ENCODE measurements at places on chromosomes 1 and 21.
A peak's percentile ranks its signal among the peaks of the same experiment; 100 is the strongest.

GRCh38 chr1:7281821-7282220 lies 489.3 kb upstream of the VAMP3 start:
- DNase-seq: no peak

- DNase-seq: no peak
These were observed 5.9 kb upstream of the TNFSF4 start for GRCh38 chr1:173212952-173213491.

GRCh38 chr1:3372317-3372716 lies 82.1 kb upstream of the ARHGEF16 start:
- peak; percentile 68 for DNase-seq

DNA sequence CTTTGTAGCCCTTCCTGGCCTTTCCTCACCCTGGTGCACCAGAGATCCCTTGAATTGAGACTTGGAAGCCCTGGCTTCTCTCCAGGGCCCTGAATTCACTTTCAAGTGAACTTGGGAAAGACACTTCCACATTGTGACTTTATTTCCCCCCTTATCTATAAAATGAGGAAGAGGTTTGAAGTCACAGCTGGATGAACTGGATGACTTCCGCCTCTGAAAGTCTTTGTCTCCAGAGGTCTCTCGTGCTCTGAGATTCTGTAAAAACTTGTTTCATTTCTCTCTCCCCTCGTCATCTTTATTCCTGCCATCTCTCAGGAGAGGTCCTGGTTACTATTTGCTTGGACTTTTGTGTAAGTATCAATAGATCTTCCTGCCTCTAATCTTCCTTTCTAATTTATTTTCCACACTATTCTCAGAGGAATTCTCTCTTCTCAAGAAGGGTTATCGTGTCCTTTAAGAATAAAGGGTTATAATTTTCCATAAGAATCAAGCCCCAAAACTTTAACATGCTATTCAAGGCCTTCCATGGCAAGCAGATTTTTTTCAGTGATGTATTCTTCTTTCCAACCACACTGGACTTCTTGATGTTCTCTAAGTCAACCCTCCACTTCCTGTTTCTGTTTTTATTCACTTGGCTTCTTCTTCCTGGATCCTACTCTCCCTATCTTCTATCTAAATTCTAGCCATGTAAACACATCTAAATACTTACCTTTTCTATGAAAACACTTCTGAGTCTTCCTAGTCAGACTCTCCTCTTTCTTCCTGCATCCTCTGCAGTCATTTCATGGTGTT lies 6.5 kb upstream of the RPTN start:
- no peak for DNase-seq

GRCh38 chr1:199678771-199679170 lies 348.7 kb upstream of the NR5A2 start:
- DNase-seq: no peak

- no peak for DNase-seq
These were observed 72.7 kb upstream of the JAK1 start for GRCh38 chr1:65039066-65039465.

DNA sequence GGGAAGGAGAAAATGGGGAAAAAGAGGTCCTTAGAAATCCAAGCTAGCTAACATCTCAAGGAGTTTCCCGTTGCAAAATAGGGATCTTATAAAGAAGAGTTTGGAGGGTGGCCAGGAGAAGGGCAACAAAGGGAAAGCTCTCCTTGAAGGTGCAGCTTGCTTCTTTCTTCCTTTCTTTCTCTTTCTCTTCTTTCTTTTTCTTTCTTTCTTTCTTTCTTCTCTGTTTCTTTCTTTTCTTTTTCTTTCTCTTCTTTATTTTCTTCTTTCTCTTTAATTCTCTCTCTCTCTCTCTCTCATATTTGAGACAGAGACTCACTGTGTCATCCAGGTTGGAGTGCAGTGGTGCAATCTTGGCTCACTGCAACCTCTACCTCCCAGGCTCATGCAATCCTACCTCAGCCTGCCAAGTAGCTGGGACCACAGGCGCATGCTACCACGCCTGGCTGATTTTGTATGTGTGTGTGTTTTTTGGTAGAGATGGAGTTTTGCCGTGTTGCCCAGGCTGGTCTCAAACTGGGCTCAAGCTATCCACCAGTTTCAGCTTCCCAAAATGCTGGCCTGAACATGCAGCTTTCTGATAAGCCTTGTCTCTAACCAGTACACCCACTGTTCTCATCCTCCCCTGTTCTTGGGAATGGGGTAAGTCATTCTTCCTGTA lies 44.4 kb downstream of the RNF11 start:
- no peak for DNase-seq

- DNase-seq: peak; percentile 85
These were observed 332.1 kb downstream of the RRAGC start for GRCh38 chr1:38527373-38527966.

GRCh38 chr1:13523780-13524477 lies 10.1 kb upstream of the LRRC38 start:
- no peak for DNase-seq

DNA sequence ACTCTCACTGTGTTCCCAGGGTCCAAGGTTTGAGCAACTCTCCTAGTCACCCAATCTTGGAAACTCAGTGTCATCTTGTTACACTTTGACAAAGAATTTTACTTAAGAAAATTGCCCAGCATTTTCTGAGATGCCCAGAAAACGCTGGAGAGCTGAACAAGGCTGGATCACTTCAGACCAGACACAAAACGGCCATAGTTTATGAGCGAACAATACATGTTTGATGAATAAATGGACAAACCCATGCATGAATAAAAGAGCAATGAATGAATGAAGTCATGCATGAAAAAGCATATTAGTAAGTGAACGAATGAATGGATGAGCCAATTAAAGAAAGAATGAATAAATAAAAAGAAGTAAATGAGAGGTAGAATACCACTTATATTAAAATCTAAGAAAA lies 103.8 kb downstream of the MATN1 start:
- no peak for DNase-seq

DNA sequence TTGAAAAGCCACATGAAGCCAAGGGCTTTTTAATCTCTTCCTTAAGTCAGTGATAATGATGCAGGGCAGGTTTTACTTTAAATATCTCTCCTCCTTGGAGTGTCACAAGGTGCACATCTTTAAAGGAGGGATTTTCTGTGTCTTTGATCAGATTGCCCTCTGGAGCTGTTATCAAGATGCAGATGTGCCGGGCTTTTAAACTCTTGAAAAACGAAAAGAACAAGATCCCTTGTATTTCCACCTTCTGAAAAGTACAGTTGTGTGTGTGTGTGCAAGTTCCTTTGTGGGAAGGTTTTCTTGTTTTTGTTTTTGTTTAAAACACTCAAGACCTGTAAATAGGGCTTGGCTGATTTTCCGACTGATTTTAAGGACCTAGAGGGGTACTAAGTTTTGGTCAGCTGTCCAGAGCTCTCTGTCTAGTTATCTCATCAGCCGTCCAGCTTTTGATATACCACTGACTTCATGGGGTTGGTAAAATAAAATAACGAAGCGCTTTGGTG lies 1.6 kb downstream of the MARK1 start:
- no peak for DNase-seq

- no peak for DNase-seq
These were observed 51.3 kb downstream of the TEX35 start for GRCh38 chr1:178564086-178564782.

DNA sequence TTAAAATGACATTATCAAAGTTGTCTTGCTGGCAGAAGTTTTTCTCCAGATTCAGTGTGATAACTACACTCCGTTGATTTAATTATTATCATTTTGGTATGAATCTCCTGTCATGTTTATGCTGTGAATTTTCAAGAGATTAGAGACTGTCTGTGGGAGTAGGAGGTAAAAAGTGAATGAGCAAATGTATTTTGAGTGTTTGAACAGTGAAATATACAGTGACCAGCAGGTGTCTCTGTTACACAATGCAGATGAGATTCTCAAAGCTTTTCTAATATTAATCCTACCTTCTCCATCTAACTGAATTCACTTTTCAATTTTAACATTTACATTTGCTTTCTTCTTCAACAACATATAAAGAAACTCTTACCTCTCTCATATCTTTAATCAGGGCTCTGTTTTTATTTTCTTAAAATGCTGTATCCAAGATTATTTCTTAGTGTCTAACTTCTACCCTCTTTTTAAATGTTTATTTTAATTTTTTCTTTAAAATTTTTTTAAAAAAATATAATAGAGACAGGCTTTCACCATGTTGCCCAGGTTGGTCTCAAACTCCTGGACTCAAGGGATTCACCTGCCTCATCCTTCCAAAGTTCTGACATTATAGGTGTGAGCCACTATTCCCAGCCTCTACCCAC lies 20.9 kb upstream of the HSPA13 start:
- peak; percentile 39 for DNase-seq

DNA sequence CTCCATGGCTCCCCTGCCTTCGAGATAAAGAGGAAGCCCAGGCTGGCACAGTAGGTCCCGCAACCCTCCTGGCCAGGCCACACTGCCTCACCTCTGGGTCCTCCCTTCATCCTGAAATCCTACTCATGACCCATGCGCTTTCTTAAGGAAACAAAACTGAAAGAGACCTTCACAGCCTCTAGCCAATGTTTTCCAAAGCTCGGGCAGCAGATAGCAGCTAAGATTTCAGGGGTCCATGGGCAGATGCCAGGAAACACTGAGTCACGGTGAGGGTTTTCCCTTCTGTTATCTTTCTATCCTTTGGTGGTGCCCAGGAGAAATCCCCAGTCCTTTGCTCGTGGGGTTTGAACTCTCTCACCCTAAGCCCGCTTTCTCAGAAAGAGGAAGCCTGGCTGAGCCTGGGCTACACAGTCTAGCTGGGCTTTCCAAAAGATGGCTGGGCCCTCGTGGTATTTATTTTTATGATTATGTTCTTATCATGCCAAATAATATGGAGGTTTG lies 26.6 kb downstream of the TTC39A start:
- DNase-seq: no peak

GRCh38 chr1:44059212-44059611 lies 27.9 kb upstream of the SLC6A9 start:
- DNase-seq: no peak

DNA sequence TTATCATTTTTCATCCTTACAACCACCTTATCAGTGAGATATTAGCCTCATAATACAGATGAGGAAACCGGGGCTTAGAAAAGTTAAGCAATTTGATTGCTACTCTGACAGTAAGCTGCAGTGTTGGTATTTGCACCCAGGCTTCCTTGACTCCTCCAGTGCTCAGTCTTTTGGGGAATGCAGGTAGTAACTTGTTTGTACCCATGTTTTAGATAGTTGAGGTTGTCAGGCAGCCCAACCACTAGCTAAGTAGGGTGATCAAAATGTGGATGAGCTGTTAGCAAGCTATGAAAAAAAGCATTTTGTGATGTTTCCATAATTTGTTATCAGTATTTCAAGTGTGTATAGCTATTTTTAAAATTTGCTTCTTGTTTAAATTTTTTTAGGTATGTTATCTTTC lies 80.8 kb downstream of the SASS6 start:
- no peak for DNase-seq

DNA sequence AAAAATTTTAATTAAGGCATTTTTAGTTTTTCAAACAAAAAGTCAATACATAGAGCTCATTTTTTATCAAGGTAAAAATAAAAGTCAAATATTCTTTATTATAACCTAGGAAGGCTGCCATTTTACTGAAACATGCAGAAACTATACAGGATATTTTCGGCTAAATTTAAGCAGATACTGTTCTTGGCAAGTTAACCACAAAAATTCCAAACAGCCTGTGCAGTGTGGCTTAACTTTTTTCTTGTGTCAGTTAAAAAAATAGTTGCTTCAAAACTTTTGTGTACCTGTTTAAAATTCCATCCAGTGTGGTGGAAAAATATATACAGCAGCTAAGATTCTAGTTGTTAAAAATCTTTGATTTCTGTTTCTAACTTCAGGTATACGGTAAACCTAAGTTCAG lies 135.0 kb downstream of the ATP5PO start:
- no peak for DNase-seq

DNA sequence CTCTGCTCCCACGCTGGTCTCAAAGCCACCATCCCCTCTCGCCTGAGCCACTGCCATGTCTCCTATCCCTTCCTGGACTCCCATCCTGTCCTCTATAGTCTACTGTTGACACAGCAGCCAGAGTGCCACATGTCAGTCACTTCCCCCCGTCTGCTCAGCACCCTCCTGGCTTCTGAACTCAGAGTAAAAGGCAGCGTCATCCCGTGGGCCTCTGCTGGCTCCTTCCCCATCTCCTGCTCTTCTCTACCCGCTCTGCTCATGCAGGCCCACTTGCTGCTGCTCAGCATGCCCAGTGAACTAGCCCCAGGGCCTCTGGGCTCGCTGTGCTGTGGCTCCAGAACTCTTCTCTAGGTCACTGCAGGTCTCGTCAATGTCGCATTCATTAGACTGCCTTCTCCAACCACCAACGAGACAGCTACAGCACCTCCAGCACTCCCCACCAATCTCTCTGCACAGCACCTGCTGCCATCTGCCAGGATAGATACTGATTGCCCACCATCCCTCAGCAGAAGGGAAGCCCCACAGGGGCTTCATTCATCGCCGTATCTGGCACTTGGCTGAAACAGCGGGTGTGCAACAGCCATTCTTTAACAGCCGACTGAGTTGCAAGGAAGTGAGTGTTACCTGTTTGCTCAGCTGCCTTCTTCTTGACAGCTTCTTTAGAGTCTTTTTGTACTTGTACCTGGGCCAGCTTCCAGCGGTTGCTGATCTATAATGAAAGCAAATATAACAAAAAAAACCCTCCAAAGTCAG lies 11.8 kb upstream of the SRM start:
- no peak for DNase-seq

DNA sequence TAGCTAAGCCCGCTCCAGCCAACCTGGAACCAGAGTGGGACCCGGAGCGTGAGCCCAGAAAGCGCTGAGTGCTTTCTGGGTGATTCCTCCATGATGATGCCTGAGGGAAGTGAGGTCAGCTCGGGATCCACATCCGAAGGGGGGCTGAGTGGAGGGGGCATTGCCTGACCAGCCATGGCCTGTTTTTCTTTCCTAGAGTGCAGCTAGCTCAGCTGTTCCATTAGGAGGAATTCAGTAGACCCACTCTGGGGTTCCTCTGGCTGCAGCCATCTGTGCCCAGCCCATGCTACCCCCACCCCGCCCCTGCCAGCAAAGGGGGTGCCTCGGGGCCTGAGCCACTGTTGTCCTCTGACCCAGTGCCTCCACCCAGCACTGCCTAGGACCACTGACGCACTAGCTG lies 9.6 kb upstream of the SLC25A34 start:
- DNase-seq: no peak

GRCh38 chr1:47178654-47179016 lies 11.2 kb downstream of the PDZK1IP1 start:
- peak; percentile 13 for DNase-seq

DNA sequence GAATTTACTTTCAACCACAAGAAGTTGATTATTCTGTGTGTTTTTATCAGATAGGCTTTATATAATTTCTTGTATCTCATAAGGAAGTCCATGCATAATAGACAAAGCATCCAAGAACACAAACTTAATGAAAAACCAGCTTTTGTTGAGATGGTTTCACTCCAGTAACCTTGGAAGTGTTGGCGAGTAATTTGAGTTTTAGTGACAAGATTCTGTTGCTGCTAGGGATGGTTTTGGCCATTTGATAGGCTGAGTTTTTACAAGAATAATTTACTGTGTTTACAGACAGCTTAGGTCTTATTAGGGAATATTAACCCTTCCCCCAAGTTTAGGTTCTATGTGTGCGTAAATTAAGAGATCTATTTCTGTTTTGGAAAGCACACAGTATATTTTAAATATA lies 513.6 kb downstream of the USP25 start:
- DNase-seq: no peak

GRCh38 chr1:177164380-177165068 lies at the start of gene ASTN1:
Gene ASTN1, minus strand, starts transcription at chr1:177164712. Its CDS starts 36 bp downstream, at chr1:177164676.
- DNase-seq: no peak
